Activated T-helper 17 cell treated with anti-CD3 and anti-CD28 coated beads, Interleukin-2, amount 50 U/mL, for 72 hours (primary cell): ENCODE measurements at places on chromosomes 11 and 22. TPM values are rescaled to one million over a fixed set of nuclear protein-coding genes. Genes with fewer than 3 reads are reported as not detected.

The ALX4 gene
- total RNA-seq: not detected

- ATAC-seq: peak; percentile 69
These were observed 327.6 kb upstream of the PLET1 start for GRCh38 chr11:112588252-112588694.

The CXCR5 gene
- total RNA-seq: 20.2 TPM

GRCh38 chr22:36902143-36902926, 11.1 kb upstream of the CSF2RB start:
- ATAC-seq: no peak

The CYTH4 gene
- total RNA-seq: 53.7 TPM

- no peak for ATAC-seq
These were observed 60.3 kb upstream of the POU2AF2 start for GRCh38 chr11:111185266-111185665.

GRCh38 chr11:69013009-69013951, at the start of gene MRGPRF:
TSS of gene MRGPRF (minus strand) at chr11:69013246. CDS start at chr11:69009901, 3,345 bp downstream.
- no peak for ATAC-seq

- ATAC-seq: no peak
These were observed 50.2 kb downstream of the PC start for GRCh38 chr11:66907751-66908630.

GRCh38 chr11:122365610-122366360, 249.8 kb upstream of the BLID start:
- ATAC-seq: no peak

GRCh38 chr11:121754598-121754997, 301.8 kb upstream of the SORL1-AS1 start:
- no peak for ATAC-seq

The HSCB gene
- 20.3 TPM for total RNA-seq

- ATAC-seq: no peak
These were observed 47.9 kb downstream of the DCUN1D5 start for GRCh38 chr11:103043826-103044678.

The SYT12 gene
- total RNA-seq: 0.08 TPM
